Activated naive CD4-positive, alpha-beta T cell treated with anti-CD3 and anti-CD28 coated beads, Interleukin-2, amount 50 U/mL, for 16 hours (primary cell): ENCODE measurements at places on chromosomes 6 and 20.

DNA sequence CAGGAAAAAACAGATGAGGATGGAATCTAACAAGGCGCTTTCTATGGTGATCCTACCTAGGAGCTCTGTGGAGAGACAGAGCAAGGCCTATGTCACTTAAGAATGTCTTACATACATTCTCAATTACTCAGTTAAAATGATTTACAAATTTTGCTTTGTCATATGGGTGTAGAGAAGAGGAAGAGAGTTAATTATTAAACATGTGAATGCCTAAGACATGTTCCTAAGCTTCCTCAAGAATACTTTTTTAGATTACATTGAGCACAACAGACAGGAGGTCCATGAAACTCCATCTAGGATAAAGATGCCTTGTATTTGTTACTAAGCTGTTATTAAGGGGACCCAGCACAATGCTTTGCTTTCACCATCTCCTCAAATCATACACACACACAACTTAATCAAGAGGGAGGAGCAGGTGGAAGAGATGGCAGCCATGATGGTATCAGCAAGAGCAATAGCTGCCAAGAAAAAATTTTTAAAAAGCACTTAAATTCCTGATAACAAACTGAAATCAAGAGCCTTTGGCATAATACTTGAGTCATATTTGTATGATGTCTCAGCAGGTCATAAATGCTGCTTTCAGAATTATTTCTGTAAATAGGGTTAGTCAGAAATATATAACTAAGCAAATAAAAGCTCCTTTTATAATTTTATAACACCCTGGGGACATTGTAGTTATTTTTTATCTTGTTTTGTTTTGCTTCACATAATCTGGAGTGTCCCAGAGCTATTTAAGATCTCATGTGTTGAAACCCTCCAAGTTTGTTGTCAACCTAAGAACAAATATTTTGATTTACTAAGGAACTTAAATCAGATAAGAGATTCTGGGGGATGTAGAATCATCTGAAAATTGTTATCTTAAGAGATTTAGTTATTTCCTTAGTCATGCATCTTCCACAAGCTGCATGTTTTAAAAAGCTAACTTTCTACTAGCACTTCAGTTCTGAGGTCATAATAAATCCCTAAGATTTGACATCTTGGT, 70.0 kb upstream of the CD2AP start:
- DNase-seq: no peak

- no peak for DNase-seq
Observed at GRCh38 chr20:58127701-58128111, 100.7 kb downstream of the ANKRD60 start.

- DNase-seq: no peak
Observed at GRCh38 chr6:94464018-94464510, 1044.7 kb upstream of the EPHA7 start.

GRCh38 chr6:89859744-89860143, 30.1 kb downstream of the CASP8AP2 start:
- no peak for DNase-seq

GRCh38 chr6:122248844-122249243, 150.6 kb upstream of the HSF2 start:
- no peak for DNase-seq

- DNase-seq: peak; percentile 74
Observed at GRCh38 chr6:33768644-33769120, 20.2 kb downstream of the LEMD2 start.

- no peak for DNase-seq
Observed at GRCh38 chr6:150417250-150417649, 48.4 kb downstream of the IYD start.

- no peak for DNase-seq
Observed at GRCh38 chr6:14882394-14883026, 363.4 kb upstream of the JARID2 start.

GRCh38 chr6:43454696-43455530, 435 bp downstream of the DLK2 start:
- peak; percentile 42 for DNase-seq

DNA sequence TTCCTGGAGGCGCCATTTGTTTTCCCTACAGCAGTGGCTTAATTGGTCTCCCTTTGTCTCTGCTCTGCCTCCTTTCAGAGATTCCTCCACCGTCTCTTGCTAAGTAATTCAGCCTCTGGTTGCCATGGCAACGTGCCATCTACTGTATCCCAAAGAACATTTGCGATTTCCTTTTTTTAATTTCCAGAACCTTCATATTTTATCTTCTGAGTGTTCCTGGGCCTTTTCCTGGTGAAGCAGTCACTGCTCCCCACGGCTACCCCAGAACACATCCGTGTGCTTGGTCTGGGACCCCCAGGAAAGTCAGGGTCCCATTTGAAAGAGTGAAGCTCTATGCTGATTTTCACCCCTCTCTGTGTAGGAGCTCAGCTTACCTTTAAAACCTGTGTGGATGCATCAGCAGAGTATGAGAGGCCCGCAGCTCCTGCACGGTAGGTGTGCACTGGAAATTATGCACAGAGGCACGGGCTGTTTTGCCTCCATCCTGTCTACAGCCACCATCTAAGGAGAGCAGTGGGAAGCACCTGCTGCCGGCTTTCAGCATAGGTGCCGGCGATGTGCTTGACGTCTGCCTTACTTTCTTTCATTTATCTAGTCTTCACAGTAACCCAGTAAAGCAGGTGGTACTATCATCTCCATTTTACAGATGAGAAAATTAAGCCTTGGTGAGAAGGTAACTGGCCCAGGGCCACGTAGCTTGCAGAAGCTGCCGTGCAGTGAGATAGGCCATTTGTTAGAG, 122.8 kb downstream of the SYCP2 start:
- DNase-seq: no peak

DNA sequence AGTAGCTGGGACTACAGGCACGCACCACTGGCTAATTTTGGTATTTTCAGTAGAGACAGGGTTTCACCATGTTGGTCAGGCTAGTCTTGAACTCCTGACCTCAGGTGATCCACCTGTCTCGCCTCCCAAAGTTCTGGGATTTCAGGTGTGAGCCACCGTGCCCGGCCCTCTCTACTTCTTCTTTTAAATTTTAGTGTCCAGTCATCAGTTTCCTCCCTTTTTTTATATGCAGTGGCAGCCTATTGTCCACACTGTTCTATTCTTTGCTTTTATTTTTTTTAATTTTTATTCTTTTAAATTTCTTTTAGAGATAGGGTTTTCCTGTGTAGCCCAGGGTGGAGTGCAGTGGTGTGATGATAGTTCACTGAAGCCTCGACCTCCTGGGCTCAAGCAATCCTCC, 12.3 kb downstream of the EFCAB8 start:
- no peak for DNase-seq

- DNase-seq: no peak
Observed at GRCh38 chr6:9248133-9248532, 812.8 kb upstream of the SLC35B3 start.

- no peak for DNase-seq
Observed at GRCh38 chr6:63447134-63447533, 125.1 kb upstream of the LOC128125822 start.

- DNase-seq: no peak
Observed at GRCh38 chr6:156953479-156954146, 176.4 kb downstream of the ARID1B start.

DNA sequence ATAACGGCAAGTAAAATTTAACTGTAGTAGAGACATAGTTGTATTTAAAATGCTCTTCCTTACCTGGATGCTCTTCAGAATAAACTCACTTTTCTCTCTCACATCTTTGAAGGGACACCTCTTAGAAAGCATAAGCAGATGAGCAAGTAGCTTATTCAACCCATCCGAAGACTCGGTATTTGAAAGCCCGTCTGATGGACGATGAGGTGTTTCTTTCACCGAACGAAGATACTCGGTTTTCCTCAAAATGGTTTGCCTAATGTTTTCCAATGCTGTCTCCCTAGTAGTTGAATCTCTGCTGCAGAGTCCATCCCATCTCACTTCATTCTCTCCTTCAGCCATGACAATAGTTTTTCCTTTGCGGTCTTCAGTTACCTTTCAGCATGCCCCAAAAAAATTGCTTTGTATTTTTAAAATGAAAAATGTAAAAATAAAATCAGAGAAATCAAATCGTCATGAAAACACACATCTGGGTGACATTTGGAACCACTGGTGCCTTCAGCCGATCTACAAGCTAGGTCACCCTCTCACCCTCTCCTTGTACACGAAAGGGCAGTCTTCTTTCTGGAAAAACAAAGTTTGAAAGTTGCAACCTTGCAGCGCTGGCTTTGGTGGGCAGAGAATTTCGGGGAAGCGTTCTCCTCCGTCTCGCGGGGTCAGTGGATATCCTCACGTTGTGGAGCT, 772 bp downstream of the SESN1 start:
- DNase-seq: no peak

- no peak for DNase-seq
Observed at GRCh38 chr6:81561731-81562130, 190.8 kb downstream of the TENT5A start.

GRCh38 chr6:43937236-43938177, 167.5 kb downstream of the VEGFA start:
- DNase-seq: no peak

DNA sequence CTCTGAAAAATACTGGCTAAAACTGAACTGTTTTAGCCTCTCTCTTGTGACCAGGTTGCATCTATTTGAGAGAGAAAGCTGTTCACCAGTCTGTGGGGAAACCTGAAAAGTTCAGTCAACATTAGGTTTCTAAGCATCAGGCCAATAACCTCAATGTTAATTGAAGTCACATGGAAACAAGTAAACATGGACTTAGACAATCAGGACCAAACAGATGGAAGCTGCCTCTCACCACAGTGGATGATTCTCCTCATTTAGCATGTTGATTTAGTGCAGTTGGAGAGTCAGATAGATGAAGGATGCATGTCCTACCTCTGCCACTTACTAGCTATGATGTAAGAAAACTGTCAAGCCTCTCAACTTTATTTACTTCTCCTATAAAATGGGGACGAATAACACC, 18.2 kb downstream of the SCGN start:
- no peak for DNase-seq

- DNase-seq: no peak
Observed at GRCh38 chr6:120908767-120909166, 425.5 kb downstream of the TBC1D32 start.

DNA sequence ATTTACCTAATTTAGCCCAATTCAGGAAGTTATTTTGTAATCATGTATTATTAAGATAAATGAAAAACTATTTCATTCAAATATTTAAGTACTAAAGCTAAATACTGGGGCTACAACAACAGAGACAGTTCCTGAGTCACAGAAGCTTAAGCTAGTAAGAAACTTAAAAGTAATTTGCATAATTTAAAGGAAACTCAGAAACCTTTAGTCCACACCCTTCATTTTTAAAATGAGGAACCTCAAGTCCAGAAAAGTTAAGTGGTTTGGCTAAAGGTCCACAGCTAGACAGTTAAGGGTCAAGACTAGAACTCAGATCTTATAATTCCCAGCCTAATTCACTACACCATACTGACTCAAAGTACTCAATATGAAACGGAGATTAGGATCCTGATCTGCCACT, 7.2 kb downstream of the LMBRD1 start:
- no peak for DNase-seq
